Neural crest cell (in vitro differentiated cells): ENCODE measurements at places on chromosomes 4 and X. TPM values are rescaled to one million over a fixed set of nuclear protein-coding genes. Genes with fewer than 3 reads are reported as not detected.

GRCh38 chr4:176902710-176903323, 110.1 kb upstream of the VEGFC start:
- no peak overlapping the region for H3K4me3 ChIP-seq
- no peaks in the 10 kb centered on the region for H3K4me1 ChIP-seq
- no peaks in the 10 kb centered on the region for H3K27me3 ChIP-seq
- no peak for DNase-seq
- H3K27ac ChIP-seq, result no peak overlapping the region
- no peaks in the 10 kb centered on the region for H3K36me3 ChIP-seq

GRCh38 chr4:95249426-95250021, 299.2 kb downstream of the UNC5C start:
- no peak overlapping the region for H3K4me3 ChIP-seq
- no peak overlapping the region for H3K27ac ChIP-seq
- H3K27me3 ChIP-seq, result no peaks in the 10 kb centered on the region
- H3K36me3 ChIP-seq, result peaks cover 2% of the 10 kb centered on the region

DNA sequence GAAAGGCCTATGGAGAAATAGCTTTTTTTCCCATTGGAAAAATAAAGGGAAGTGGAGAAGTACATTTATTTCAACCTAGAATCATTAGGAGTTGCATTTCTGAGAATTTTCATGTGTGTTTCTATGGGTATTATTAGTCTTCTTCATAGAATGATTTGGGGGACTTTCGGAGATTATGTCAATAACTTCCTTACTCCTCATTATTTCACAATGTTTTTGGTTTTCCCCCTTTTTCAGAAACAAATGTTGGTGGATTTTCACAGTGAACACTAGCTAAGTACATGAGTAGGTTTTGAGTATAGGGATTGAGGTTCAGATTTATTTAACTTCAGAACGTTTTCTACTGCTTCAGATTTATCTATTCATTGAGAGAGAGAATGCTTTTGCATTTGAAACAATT, 54.0 kb downstream of the SH3BGRL start:
- H3K4me3 ChIP-seq, result no peak overlapping the region
- peak overlapping the region; percentile 69 for H3K27ac ChIP-seq
- no peaks in the 10 kb centered on the region for H3K27me3 ChIP-seq
- H3K4me1 ChIP-seq, result peaks cover 19% of the 10 kb centered on the region

DNA sequence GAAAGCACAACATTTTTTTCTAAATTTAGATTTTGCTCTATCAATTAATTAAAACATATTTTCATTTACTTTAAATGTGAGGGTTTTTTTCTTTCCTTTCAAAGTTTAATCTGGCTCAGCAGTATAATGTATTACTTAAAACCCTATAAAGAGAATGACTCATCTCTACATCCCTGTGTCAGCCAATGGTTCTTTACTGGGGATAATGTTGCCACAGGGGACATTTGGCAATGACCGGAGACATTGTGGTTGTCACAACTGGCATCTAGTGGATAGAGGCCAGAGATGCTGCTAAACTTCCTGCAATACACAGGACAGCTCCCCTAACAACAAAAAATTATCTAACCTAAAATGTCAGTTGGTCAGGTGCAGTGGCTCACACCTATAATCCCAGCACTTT, 53.8 kb downstream of the SYNPO2 start:
- H3K4me3 ChIP-seq, result no peak overlapping the region
- H3K27me3 ChIP-seq, result peaks cover 7% of the 10 kb centered on the region
- no peak for DNase-seq
- no peaks in the 10 kb centered on the region for H3K4me1 ChIP-seq

DNA sequence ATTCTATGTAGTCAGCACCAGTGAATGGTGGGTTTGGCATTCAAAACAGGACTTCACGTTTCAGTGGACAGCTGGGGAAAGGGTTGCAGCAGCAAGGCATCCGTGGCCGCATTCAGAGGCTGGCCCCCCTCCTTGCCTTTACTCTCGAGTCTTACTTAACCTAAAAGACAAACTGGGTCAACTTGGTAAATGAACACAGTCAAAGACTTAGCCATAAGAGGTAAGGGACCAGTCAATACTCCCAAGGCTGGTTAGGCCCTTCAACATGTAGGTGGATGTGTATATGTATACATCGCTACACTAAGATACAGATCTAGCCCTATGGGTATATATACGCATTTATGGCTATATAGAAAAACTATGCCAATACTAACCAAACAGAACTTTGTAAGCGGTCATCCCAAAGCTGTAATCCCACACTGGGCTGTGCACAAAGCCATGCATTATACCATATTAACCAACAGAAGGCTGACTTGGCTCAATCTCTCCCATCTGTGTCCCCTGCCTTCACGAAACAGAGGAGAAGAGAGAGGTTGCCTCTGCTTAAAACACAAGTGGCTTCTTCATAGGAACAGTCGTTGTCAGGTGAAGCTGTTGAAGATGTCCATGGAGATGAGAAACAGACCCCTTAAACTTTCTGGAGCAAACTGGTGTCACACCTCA, 61.9 kb downstream of the TSC22D3 start:
- H3K4me1 ChIP-seq, result peaks cover 31% of the 10 kb centered on the region
- H3K36me3 ChIP-seq, result no peaks in the 10 kb centered on the region
- H3K4me3 ChIP-seq, result no peak overlapping the region
- no peak overlapping the region for H3K27ac ChIP-seq

DNA sequence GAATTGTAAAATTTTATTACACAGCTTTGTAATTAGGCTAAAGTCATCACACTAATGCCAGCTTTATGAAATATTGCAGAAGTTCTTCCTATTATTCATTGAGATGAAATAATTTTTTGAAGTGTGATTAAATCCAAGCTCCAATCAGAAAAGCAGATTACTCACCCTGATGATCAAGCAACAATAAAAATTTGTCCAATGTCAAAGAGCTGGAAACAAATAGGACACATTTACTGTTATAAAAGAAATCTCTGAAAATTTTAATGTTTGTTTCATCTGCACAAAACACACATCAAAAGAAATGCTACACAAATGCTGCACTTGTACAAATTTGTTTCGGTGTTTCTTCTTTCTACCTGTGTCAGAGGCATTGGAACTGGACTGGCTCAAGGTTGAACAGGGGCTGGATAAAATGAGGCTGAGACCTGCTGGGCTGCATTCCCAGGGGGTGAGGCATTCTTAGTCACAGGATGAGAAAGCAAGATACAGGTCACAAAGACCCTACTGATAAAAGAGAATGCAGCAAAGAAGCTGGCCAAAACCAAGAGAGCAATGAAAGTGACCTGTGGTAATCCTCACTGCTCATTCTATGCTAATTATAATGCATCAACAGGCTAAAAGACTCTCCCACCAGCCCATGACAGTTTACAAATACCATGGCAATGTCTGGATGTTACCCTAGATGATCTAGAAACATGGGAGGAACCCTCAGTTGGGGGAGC, 78.3 kb downstream of the GASK1B start:
- H3K4me3 ChIP-seq, result no peak overlapping the region
- no peaks in the 10 kb centered on the region for H3K36me3 ChIP-seq

DNA sequence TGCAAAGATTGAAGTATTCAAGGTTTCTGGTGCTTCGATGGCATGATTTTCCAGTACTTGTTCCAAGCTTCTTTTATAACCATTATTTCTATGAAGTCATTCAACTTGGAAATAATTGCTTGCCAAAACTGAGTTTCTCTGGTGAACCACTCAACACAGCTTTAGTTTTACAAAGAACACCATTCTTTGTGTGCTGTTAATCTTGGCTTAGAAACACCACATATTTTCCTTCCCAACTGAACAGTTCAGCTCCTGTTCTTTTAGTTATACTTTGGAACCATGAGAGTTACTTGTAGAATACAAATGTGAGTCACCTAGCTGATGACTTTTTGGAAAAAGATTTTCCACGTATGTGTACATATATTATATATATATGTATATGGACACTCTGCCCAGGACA, 32.7 kb downstream of the TMEM47 start:
- no peaks in the 10 kb centered on the region for H3K27me3 ChIP-seq
- peaks cover 22% of the 10 kb centered on the region for H3K4me1 ChIP-seq
- DNase-seq, result no peak
- no peak overlapping the region for H3K4me3 ChIP-seq

- no peak for DNase-seq
- H3K27ac ChIP-seq, result no peak overlapping the region
- peaks cover 3% of the 10 kb centered on the region for H3K27me3 ChIP-seq
- no peaks in the 10 kb centered on the region for H3K36me3 ChIP-seq
- H3K4me3 ChIP-seq, result no peak overlapping the region
Measured at GRCh38 chr4:187555174-187555573, 440.4 kb upstream of the ZFP42 start.

GRCh38 chrX:102126863-102127262, 1.4 kb downstream of the TCEAL2 start:
- H3K27me3 ChIP-seq, result peaks cover 67% of the 10 kb centered on the region
- H3K4me3 ChIP-seq, result peak overlapping the region; percentile 24
- H3K27ac ChIP-seq, result no peak overlapping the region
- DNase-seq, result no peak
- H3K4me1 ChIP-seq, result peaks cover 7% of the 10 kb centered on the region

GRCh38 chr4:85543832-85544231, 68.9 kb downstream of the ARHGAP24 start:
- no peaks in the 10 kb centered on the region for H3K27me3 ChIP-seq
- H3K36me3 ChIP-seq, result no peaks in the 10 kb centered on the region
- H3K27ac ChIP-seq, result peak overlapping the region; percentile 9
- H3K4me1 ChIP-seq, result no peaks in the 10 kb centered on the region
- DNase-seq, result no peak

GRCh38 chrX:41491267-41492004, 44.3 kb downstream of the NYX start:
- no peaks in the 10 kb centered on the region for H3K27me3 ChIP-seq
- H3K4me1 ChIP-seq, result peaks cover 7% of the 10 kb centered on the region
- no peak for DNase-seq
- peak overlapping the region; percentile 32 for H3K27ac ChIP-seq
- no peak overlapping the region for H3K4me3 ChIP-seq
- peaks cover 7% of the 10 kb centered on the region for H3K36me3 ChIP-seq

DNA sequence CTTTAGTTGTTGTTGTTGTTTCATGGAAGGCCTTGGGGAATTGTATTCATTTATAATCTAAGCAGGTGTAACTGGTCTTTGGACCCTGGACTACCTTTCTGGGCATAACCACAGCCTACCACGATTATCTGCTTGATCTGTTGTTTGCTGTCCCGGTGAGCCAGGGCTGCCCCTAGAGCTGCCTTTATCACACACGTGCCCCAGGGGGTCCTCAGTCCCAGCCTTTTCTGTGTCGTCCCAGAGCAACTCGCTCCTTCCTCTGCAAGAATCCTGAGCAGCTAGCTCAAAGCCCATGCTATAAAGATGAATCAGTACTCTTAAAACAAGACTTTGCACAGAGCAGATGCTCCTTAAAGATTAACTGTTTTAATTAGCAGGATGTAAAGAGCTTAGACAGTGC, 273.2 kb downstream of the EVC2 start:
- peaks cover 5% of the 10 kb centered on the region for H3K36me3 ChIP-seq
- no peak for DNase-seq
- no peaks in the 10 kb centered on the region for H3K27me3 ChIP-seq

DNA sequence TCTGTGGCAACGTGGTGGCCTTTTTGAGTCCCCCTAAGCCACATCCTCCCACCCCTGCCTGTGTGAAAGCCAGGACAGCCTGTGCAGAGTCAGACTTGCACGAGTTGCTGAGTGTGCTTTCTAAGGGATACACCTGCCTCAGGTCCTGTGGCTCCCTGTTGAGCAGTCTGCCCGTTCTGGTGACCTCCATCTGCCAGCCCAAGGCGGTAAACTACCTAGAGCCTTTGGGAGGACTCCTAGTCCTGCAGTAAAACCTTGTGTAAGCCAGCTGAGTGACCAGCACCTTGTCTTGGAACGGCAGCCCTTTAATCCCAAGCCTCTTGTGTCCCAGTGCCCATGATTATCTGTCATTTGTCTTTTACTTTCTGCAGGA, 69.3 kb downstream of the NBDY start:
- H3K36me3 ChIP-seq, result peaks cover 28% of the 10 kb centered on the region
- no peak overlapping the region for H3K4me3 ChIP-seq
- no peak for DNase-seq
- no peak overlapping the region for H3K27ac ChIP-seq
- H3K27me3 ChIP-seq, result no peaks in the 10 kb centered on the region

DNA sequence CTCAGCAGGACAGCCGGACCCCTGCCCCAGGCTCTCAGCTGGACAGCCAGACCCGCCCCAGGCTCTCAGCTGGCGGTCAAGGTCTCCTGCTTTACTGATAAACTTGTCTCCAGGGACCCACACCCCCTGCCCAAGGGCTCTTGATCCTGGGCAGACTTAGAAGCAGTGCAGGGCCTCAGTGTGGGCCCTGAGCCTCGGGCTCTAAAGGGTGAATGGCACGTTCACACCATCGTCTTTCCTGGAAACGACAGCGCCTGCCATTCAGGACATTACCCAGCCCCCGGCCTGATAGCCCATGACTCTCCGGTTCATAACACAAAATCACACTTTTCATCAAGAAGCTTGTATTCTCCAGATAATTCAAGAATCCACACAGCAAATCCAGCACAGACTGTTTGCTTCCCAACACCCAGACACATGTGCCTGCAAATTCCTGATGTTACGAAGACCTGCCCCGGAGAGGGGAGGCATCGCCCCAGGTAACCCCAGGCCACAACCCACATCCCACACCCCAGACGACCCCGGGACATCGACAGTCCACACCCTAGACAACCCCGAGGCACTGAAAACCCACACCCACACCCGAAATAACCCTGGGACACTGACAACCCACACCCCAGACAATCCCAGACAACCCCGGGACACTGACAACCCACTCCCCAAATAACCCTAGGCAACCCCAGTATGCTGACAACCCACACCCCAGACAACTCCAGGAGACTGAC, 136.8 kb downstream of the FAM53A start:
- H3K36me3 ChIP-seq, result no peaks in the 10 kb centered on the region
- no peak overlapping the region for H3K4me3 ChIP-seq
- no peak for DNase-seq
- H3K27ac ChIP-seq, result no peak overlapping the region
- H3K27me3 ChIP-seq, result peaks cover 11% of the 10 kb centered on the region

GRCh38 chr4:764405-765169, 59.0 kb downstream of the PCGF3 start:
- H3K36me3 ChIP-seq, result peaks cover 72% of the 10 kb centered on the region
- H3K4me1 ChIP-seq, result peaks cover 36% of the 10 kb centered on the region
- DNase-seq, result no peak
- peaks cover 28% of the 10 kb centered on the region for H3K27me3 ChIP-seq

- no peaks in the 10 kb centered on the region for H3K36me3 ChIP-seq
- H3K27ac ChIP-seq, result no peak overlapping the region
- H3K4me1 ChIP-seq, result no peaks in the 10 kb centered on the region
- H3K27me3 ChIP-seq, result no peaks in the 10 kb centered on the region
- DNase-seq, result no peak
Measured at GRCh38 chr4:15376594-15376993, 51.2 kb upstream of the C1QTNF7 start.

- no peaks in the 10 kb centered on the region for H3K27me3 ChIP-seq
- DNase-seq, result no peak
- peak overlapping the region; percentile 99 for H3K4me3 ChIP-seq
- H3K36me3 ChIP-seq, result peaks cover 33% of the 10 kb centered on the region
- peak overlapping the region; percentile 100 for H3K27ac ChIP-seq
Measured at GRCh38 chr4:151100531-151100930, 1.1 kb downstream of the RPS3A start.

Gene KDR
- 0.12 TPM in 1 of 2 replicates, not detected in the other for total RNA-seq

Gene RTL9
- total RNA-seq, result 0.30 and 0.37 TPM in 2 replicates

Gene CT45A1
- total RNA-seq, result not detected in 2 replicates

Gene CEP44
- total RNA-seq, result 18.4 and 19.8 TPM in 2 replicates

Gene TLR10
- total RNA-seq, result not detected in 2 replicates
